Stimulated activated CD4-positive, alpha-beta T cell treated with anti-CD3 and anti-CD28 coated beads, Interleukin-1b, Interleukin-23, amount 100 ng/mL, for 4 hours (primary cell): ENCODE measurements at places on chromosomes 3 and 15.

DNA sequence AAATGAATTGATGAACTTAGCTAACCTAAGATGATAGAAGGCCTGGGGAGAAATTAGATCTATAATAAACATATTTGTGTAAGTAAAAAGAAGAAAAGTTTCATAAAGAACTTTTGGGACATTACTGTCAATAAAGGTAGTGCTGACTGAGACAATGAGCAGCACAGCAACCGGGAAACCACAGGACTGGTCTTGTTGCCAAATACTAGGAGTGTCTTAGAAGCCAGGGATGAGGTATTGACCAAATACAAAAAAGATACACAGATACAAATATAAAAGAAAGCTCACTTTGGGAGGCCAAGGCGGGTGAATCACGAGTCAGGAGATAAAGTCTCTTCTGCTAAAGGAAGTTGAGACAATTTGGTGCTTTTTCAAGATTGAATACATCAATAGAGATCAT is 362.4 kb upstream of the ZNF385D start:
- no peak for DNase-seq

- DNase-seq, result no peak
These were observed 140.3 kb downstream of the FEZF2 start for GRCh38 chr3:62233065-62233464.

- DNase-seq, result no peak
These were observed 73.0 kb downstream of the SUMF1 start for GRCh38 chr3:4394048-4394447.

GRCh38 chr15:51726302-51727073 is 11.0 kb downstream of the LYSMD2 start:
- DNase-seq, result peak; percentile 43

DNA sequence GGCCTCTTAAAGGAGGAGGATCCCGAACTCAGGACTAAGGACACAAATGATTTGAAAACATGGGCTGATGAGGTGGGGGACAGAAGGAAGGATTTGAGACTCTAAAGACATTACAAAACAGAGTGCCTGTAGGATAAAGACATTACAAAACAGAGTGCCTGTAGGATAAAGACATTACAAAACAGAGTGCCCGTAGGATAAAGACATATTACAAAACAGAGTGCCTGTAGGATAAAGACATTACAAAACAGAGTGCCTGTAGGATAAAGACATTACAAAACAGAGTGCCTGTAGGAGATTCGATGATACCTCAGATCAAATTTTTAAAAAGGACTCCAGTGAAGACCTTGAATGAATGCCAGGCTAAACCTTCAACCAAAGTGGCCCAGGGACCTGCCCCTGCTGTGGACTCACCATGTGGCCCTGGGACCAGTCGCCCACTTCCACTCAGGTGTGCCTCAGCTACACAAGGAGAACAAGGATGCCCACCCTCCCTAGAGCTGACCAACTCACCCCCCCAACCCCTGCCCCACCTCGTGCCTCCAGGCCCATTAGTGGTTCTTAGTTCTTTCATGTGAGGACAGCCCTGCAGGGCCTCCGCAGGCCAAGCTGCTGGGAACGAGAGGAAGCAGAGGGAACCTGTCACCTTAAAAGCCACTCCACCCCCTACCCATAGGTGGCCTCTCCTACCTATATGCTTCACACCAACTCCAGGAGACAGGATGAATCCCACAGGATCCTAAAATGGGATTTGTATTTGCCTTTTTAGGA is 59.8 kb downstream of the SH3BP5 start:
- DNase-seq, result no peak

DNA sequence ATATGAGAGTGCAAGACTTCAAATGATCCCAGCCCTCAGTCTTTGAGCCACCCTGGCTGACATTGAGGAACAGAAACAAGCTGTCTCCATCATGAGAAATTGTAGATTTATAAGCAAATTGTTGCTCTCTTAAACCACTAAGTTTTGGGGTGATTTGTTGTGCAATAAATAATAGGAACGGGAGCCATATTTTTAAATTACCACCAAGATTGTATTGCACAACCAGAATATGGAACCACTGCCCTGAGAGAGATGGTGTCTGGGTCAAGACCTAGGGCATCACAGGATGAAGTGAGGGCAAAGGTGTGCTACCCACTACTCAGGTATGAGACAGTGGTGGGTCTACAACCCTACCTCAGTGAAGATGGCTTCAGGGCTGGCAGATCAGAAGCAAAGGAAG is 2.3 kb upstream of the CFAP92 start:
- DNase-seq, result no peak

DNA sequence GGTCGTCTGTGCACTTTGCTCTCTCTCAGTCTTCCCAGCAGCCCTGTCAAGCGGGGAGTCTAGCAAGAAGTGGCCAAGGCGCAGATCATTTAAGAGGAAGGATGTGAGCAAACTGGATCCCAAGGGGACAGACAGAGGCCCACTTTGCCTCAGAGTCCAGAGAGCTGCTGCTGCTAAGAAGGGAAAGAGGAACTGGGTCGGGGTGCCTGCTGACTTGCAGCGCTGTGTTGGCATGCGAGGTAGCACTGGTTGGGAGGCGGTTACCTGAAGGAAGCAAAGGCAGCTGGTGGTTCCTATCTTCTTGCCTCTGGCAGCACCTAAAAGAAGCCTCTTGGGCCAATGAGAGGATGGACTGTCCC is 28.1 kb downstream of the SMAD3 start:
- DNase-seq, result no peak

DNA sequence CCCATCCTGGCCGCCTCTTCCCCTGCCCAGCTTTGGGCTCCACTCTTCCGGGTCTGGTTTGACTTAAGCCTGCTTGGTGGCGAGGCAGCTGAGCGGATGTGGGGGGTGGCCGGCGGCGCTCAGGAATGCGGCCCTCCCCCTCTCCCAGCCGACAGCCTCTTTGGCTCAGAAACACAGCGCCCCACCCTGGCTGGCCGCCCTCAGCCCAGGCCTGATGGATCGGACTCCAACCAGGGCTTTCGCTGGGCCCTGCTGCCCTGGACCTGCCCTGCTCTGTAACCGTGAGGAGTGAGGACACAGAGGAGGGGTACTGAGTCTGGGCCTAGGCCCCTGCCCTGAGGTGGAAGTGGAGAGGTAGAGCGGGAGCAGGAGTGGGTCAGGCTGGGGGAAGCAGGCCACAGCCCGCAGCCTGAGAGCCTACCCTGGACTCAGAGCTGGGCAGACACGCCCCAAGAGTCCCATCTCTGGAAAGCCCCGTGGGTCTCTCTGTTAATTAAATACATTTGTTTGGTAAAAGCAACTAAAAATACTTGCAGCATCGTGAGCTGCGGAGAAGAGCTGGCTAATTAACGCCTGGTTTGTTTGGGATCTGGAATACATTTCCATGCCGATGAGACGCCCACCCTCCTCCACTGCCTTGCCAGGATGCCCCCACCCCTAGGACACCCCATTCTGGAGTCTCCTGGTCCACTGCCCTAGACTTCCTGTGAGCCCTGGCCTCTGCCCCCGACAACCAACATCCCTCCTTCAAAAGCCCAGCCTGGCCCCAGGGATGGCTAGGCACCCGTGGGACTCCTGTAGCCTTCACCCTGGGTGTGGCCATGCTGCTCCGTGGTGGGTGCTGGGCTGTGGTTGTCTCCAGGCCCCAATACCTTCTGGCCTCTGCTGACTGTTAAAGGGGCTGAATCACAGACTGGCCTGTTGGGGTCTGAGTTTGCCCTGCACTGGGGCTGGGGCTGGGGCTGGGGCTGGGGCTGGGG is 19.6 kb downstream of the PLXNA1 start:
- no peak for DNase-seq

GRCh38 chr15:51144021-51144532 is 49.4 kb upstream of the TNFAIP8L3 start:
- no peak for DNase-seq

- no peak for DNase-seq
These were observed at the start of gene CD200R1 for GRCh38 chr3:112974894-112975293. CD200R1 (minus strand) TSS chr3:112975103; CDS start chr3:112974857, 246 bp downstream.

DNA sequence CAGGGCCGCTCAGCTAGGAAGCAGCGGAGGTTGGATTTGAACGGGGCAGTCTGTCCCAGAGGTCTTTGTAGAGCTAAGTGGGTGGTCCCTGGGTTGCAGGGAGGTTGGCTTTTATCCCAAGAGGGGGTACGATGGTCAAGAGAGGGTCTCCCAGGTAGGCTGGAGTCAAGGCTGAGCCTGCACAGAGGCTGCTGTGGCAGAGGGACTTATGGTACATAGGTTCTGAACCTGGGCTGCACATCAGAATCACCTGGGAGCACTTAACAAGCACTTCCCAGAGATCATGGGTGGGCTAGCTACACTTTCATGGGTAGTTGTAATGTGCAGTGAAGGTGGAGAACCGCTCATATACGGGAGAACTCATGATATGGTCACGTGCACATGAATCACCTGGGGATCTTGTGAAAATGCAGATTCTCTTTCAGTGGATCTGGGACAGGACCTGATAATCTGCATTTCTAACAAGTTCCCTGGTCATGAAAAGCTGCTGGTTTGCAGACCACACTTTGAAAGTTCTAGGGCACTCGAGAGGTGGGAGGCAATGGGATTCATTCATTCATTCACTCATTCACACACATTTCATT is 2.9 kb upstream of the RASGRF1 start:
- DNase-seq, result no peak

GRCh38 chr3:187978433-187979011 is 175.4 kb upstream of the LPP start:
- DNase-seq, result no peak

DNA sequence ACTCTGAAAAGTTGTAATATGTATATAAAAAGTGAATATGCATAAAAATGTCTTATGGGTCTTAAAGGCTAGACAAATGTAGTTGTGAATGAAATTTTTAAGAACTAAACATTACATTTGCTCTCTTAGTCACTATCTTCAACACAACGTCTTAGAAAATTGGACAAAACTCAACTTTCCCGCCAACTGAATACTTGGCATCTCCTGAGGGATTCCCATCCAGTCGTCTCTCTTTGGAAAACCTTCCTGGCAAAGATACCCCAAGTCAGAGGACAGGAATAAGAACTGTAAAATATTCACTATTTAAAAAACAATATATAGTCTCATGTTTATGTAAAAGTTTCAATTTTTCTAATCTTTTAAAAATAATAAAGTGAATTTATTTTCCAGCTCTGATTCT is 354.8 kb downstream of the GRM7 start:
- DNase-seq, result no peak

- no peak for DNase-seq
These were observed 29.6 kb upstream of the CSTA start for GRCh38 chr3:122295266-122296062.

DNA sequence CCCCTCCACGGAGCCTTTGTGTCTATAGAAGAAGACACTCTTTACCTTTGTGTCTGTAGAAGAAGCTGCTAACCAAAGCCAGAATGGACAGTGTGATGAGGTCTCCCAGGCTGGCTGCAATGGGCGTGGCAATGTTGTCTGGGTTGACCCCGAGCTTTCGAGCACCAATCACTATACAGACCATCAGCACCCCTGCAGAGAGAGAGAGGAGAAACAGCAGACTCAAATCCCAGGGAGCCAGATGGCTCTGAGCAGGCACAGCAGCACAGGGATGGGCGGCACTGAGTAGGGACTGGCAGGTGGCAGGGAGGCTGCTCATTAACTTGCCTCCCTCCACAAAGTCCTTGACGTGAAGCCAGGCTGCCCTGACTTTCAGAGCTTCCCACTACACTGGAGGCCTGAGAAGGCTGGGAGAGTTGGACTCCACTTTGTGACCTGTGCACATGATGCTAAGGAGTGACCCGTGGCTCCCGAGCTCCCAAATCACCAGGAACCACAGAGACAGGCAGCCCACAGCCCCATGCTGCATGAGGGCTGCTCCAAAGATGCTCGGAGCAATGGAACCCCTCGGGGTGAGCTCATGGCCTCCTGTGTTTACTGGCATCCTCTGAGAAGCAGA is 53.9 kb downstream of the ROPN1B start:
- DNase-seq, result no peak

GRCh38 chr3:9097495-9097894 is 134.2 kb upstream of the RAD18 start:
- no peak for DNase-seq

- no peak for DNase-seq
These were observed 19.0 kb downstream of the ADAMTS9 start for GRCh38 chr3:64668582-64669510.

GRCh38 chr3:14576163-14576562 is 36.0 kb upstream of the GRIP2 start:
- DNase-seq, result no peak

- DNase-seq, result no peak
These were observed 275.9 kb upstream of the TPM1 start for GRCh38 chr15:62766599-62766998.

- no peak for DNase-seq
These were observed 1713.6 kb downstream of the SI start for GRCh38 chr3:163364717-163365116.

- DNase-seq, result no peak
These were observed 811.4 kb downstream of the NAALADL2 start for GRCh38 chr3:175670557-175670956.

DNA sequence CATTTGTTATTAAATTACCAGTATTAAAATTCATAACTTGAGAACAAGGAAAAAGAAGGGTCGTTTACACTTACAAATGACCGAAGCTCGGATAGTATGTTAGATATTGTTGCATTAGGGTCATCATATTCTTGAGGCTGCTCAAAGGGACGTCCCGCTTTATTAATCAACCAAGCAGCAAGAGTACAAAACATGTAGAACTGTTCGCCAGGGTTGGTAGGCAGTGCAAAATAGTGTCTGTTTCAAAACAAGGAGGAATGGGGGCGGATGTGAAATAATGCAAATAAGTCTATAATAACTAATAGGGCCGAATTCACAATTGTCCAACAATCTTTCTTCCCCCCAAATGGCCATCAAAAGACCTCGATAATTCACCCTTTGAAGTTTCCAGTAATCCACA is 2.9 kb downstream of the IFT57 start:
- DNase-seq, result no peak

GRCh38 chr3:113606539-113607218 is 74.3 kb downstream of the SIDT1 start:
- DNase-seq, result no peak

DNA sequence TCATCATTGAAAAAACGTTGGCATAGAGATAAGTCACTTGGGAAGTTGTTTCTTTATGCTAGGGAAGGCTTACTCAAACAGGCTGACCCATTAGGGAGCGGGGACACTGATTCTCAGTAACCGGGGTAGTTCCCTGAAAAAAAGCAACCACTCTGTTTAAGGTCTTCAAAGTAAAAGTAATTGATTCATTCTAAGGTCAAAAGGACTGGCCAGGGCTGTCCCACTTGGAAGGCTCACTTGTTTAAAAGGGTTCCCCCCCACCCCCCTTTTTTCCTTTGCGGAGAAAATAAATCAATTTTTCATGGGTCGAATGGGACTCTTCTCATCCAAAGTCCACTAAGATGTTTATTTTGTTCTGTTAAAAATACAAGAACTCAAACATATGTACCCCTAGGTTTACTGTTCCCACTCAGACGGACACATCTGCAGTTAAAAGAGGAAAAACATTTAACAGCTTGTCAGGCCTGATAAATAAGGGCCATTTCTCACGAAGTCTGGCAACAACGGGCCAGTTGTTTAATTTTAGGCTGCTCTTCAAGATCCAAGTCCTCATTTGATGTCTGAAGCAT is 53.0 kb downstream of the ARHGEF3 start:
- no peak for DNase-seq

DNA sequence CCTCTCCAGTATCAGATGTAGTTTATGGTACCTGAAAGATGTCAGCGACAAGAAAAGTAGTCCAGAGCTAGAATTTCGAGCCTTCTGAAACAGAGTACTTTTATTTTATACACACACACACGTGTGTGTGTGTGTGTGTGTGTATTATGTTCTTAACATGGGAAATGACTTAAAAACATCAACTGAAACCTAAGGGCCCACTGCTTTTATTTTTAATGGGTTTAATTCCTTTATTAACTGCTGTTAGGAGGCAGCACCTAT is 1.9 kb downstream of the TCF12 start:
- DNase-seq, result no peak

- DNase-seq, result no peak
These were observed 5.0 kb upstream of the KPNA1 start for GRCh38 chr3:122519693-122520092.

- DNase-seq, result no peak
These were observed 4.0 kb upstream of the ZNF710 start for GRCh38 chr15:89997079-89997478.
